ENCODE measurements at places on chromosomes 7 and 10.

DNA sequence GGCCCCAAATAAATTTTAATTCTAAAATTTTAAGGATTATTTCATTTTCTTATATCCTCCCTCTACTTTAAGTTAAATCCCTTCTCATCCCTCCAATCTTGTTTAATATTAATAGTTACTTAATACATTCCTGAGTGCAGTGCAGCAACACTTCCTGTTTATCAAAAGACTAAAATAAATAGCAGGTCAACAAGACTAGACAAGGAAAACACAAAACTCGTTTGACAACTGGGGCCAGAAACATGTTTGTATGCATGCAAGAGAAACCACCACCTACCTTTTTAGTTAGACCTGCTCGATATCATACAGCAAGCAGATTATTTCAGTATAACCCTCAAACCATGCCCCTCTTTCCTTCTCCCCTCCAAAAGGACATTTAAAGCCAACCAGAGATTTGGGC lies 95.8 kb downstream of the PARD3 start:
- DNase-seq: no peak

- DNase-seq: no peak
Observed at GRCh38 chr10:81040031-81040430, 502.3 kb downstream of the SH2D4B start.

GRCh38 chr10:121823993-121824463 lies 103.8 kb downstream of the ATE1 start:
- DNase-seq: no peak

GRCh38 chr10:97399843-97400545 lies 1.1 kb downstream of the RRP12 start:
- no peak for DNase-seq

DNA sequence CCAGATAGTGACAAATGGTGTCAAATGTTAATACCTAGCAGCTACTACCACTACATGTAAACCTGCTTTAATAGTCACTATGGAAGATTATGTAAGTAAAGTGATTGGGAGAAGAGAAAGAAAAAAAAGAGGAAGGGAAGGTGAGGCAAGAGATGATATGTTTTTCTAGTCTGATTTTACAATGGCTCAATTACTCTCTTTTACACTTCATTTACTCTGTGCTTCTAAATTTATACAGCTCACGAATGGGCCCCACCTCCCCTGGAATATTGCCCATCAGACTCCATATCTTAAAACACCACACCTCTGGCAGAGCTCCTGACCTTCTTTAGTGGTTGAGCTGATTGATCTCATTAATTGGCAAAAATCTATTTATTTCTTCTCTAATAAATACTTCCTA lies 28.0 kb upstream of the IKZF1 start:
- DNase-seq: no peak

DNA sequence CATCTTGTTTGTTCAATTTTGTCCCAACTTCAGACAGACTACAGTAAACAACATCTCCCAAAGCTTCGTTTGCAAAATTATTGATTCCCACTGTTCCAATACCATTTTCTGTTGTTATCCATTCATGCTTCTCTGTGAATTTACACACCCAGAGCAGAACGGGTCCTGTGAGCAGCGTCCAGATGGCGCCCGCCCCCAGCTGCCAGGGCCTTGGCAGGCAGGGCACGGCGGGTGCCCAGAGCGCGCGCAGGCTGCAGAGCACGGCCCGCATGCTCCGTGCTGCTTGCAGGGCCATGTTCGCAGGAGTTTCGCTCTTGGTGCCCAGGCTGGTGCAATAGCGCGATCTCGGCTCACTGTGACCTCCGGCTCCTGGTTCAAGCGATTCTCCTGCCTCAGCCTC lies 32.5 kb upstream of the SEPTIN7 start:
- DNase-seq: no peak

- no peak for DNase-seq
Observed at GRCh38 chr10:115969591-115969990, 303.4 kb downstream of the GFRA1 start.

GRCh38 chr7:985915-986741 lies 3.1 kb downstream of the CYP2W1 start:
- no peak for DNase-seq

- DNase-seq: no peak
Observed at GRCh38 chr7:33221390-33221789, 92.0 kb downstream of the BBS9 start.

- no peak for DNase-seq
Observed at GRCh38 chr7:27046854-27047549, 48.8 kb downstream of the HOXA1 start.

DNA sequence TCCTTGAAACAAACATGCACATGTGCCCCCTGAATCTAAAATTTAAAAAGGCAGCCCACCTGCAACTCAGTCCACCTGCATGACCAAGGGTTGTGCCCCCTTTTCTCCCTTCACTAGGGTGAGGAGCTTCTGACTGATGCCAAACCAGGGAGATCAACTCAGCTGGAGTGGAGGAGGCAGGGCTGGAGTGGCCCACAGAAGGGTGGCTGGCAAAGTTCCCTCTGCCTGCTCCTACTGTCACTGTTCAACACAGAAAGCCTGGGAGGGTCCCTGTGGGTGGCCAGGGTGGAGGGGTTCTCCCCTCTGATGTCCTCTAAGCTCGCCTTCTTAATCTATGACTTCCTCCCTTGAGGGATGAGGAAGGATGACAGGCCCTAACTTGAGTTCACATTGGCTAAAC lies 55.7 kb upstream of the ANTXRL start:
- DNase-seq: no peak

GRCh38 chr10:33800986-33801385 lies 466.5 kb upstream of the NRP1 start:
- DNase-seq: no peak

DNA sequence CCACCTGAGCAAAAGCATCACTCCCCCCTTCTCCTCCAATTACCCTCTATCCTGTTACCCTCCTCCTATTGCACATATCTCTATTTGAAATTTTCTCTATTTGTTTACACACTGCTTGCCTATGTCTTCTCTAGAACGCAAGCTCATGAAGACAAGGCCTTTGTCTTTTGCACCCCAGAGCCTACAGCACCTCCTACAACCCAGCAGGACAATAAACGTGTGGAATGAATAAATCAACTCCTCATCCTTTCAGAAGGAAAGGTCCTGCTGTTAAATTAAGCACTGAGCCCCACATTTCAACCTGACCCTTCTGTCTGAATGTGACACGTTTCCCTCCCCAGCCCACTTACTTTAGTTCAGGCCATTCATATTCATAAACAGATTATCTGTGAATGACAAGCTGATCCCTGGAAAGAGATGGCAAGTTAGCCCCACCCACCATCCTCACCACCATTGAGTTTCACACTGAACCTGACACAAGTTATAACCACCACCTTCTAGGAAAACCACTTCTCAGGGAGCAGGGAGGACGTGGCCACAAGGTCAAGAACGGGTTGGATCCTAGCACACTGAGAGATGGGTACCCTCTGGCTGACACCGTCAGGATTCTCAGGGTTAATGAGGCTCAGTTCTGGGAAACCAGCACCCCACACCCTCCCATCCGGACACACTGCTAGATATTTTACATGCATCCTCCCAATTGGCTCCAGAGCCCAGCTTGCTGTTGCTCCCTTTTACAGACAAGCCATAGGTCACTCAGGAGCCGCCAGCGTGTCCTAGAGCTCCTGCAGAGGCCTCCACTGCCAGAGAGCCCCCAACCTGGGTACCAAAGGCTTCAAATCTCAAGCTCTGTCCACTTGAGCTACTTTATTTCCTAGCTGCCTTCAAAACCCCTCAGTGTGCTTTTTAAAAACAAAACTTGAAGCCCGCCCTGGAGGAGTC lies 934 bp downstream of the PRTFDC1 start:
- DNase-seq: peak; percentile 35

- DNase-seq: no peak
Observed at GRCh38 chr7:49396229-49396628, 377.2 kb upstream of the VWC2 start.

- DNase-seq: no peak
Observed at GRCh38 chr10:86684331-86685097, 16.2 kb downstream of the LDB3 start.

DNA sequence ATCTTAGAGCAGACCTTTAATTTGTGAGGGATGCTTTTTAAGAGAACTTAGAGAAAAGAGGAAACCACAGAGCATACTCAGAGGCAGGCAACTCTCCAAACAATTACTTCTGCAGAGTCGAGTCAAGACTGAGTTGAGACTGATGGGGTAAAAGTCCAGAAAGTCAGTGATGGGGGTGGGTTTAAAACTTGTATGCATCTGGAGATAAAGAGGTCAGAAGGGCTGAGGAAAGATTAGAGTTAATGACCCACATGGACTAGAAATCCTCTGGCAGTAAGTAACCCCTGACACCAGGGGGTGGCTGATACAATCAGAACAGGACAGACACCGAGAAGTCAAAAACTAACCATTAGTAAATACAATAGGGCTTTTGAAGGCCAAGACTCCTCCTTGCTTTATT lies 42.4 kb upstream of the SEPTIN7 start:
- DNase-seq: no peak

GRCh38 chr10:48890888-48891850 lies 48.5 kb downstream of the LRRC18 start:
- DNase-seq: no peak

GRCh38 chr10:114874827-114875411 lies 53.3 kb downstream of the FHIP2A start:
- DNase-seq: no peak

GRCh38 chr10:24968349-24968748 lies 15.9 kb upstream of the PRTFDC1 start:
- no peak for DNase-seq

GRCh38 chr10:27794157-27794556 lies 48.5 kb upstream of the MKX start:
- DNase-seq: no peak

GRCh38 chr10:132390170-132390920 lies 6.7 kb upstream of the PWWP2B start:
- no peak for DNase-seq

- DNase-seq: no peak
Observed at GRCh38 chr10:15313843-15314242, 57.2 kb downstream of the FAM171A1 start.

GRCh38 chr10:77144656-77145055 lies 493.0 kb downstream of the KCNMA1 start:
- no peak for DNase-seq

- DNase-seq: no peak
Observed at GRCh38 chr7:15397922-15398760, 163.7 kb downstream of the AGMO start.

All from NCI-H524 treated with DMSO at 0.1 percent for 48 hours (cell line).